Activated CD4-positive, alpha-beta T cell treated with anti-CD3 and anti-CD28 coated beads for 1 hour (primary cell): ENCODE measurements at places on chromosomes 2 and 18.

GRCh38 chr2:119485336-119486110 lies 38.8 kb downstream of the SCTR start:
- DNase-seq = no peak

GRCh38 chr2:174493549-174494331 lies 6.9 kb upstream of the GPR155 start:
- no peak for DNase-seq

- no peak for DNase-seq
These were observed 15.7 kb downstream of the C2orf69 start for GRCh38 chr2:199926806-199927205.

GRCh38 chr2:34492561-34493455 lies 893.7 kb upstream of the FAM98A start:
- DNase-seq = no peak

GRCh38 chr2:146579147-146579930 lies 1265.5 kb upstream of the ACVR2A start:
- no peak for DNase-seq

DNA sequence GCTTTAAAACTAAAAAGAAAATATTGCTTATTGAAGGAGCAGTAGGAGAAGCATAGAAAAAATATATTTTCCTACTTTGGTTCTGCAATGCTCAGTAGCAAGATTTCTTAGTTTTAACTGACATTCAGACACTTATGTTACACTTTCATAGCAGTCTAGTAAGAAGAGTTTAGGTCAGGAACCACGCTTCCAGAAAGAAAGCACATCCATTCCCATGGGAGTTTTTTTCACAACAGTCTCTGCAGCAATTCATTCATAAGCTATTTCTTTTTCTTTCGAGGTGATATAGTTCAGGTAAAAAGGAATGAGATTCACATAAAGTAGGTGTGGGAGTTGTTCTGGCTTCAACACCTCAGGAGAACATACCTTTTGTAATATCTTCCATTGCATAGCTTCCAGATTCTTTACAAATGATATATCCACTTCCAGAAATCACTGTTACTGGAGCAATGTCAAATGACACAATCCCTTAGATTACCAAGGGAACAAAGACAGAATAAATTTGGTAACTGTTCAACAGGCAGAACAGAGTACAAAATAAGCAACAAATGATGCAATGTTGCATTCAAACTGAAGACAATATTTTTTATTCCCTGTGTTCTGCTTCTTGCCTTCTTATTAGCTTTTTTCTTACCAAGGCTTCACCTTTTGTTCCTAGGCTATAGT lies 95.2 kb upstream of the GULP1 start:
- DNase-seq = no peak

DNA sequence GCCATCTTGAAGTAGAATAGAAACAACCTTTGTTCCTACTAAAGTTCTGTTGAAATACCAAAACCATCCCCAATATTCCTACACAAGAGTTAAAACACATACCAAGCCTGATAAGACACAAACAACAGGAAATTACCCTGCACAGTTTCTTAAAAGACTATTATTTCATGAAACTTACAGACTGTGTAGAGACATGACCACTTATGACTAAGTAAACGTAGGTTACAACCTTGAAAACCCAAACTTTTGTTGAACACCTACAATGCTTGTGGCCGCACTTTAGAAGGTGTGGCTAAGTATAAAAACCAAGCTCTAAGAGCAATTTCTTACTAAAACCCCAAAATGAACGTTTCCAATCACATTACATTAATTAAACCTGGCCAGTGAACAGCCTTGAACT lies 2.0 kb downstream of the SMAD2 start:
- no peak for DNase-seq

DNA sequence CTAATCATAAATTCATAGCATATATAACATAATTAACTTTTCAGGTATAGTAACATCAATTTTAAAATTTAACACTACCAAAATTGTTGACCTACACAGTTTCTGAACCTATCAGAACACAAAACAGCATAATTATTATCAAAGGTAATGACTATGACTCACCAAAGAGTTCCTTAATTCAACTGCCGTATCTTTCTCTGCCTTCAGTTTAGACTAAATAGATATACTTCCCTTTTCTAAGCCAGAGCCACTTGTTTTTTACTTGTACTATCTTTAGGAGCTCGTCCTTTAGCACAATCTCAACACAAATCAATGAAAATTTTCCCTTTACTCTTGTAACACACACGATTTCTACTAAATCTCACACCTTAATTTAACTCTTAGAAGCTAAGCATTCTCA lies 54.4 kb downstream of the CCDC88A start:
- no peak for DNase-seq

DNA sequence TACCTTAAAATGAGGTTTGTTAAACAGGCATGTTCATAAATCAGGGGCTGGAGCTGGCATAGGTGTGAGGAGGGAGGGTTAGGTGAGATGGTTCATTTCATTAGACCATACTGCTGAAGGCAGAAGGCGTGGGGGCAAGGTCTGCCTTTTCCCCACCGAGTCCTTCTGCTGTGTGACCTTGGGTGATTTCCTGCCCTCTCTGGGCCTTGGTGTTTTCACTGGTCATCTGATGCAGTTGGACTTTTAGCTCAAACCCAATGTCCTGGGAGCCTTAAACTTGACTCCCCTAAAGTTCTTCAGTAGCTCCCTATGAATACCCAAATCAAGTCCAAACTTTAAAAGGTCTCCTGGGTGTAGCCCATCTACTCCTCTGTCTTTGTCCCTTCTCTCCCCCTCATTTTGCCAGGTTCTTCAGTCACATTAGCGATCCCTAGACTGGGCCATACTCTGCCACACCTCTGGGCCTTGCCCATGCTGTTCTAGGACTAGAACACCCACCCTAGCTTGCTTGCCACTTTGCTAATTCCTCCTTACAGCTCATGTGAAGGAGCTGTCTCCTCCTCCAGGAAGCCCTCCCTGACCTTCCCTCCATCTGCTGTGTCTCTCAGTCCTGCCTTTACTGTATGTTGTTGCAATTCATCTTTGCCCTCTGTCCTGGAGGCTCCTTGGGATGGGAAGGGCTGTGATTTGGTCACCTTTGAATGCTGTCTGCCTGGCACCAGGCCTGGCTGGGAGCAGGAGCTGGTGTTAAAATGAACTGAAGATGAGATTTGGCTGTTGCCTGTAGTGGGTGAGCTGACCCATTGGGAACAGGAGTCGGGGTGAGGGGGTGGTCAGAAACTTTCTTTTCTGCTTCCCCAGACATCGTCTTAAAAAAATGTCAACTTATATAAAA lies 85.4 kb upstream of the HS6ST1 start:
- DNase-seq = no peak

- no peak for DNase-seq
These were observed 103.5 kb downstream of the NOL4 start for GRCh38 chr18:34121200-34121721.

GRCh38 chr18:54187372-54187771 lies 37.1 kb downstream of the MBD2 start:
- no peak for DNase-seq

DNA sequence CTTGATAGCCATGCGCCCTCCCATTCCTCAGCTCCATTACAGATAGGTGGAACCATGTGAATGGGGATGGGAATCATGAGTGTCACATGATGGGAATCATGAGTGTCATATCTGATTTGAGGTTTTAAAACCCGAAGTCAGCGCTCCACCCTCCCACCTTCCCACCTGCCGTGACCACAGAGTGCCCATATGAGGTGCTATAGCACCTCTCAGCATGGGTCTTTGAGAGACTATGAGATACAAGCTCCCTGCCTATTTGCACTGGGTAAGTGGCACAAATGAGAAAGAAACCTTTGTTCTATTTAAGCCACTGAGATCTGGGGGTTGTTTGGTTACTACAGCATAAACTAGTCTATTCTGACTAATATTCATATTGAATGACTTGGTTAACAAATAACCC lies 78.5 kb upstream of the PTPRM start:
- no peak for DNase-seq
